ENCODE measurements at places on chromosomes 3 and 15.
A peak's percentile ranks its signal among the peaks of the same experiment; 100 is the strongest.

DNA sequence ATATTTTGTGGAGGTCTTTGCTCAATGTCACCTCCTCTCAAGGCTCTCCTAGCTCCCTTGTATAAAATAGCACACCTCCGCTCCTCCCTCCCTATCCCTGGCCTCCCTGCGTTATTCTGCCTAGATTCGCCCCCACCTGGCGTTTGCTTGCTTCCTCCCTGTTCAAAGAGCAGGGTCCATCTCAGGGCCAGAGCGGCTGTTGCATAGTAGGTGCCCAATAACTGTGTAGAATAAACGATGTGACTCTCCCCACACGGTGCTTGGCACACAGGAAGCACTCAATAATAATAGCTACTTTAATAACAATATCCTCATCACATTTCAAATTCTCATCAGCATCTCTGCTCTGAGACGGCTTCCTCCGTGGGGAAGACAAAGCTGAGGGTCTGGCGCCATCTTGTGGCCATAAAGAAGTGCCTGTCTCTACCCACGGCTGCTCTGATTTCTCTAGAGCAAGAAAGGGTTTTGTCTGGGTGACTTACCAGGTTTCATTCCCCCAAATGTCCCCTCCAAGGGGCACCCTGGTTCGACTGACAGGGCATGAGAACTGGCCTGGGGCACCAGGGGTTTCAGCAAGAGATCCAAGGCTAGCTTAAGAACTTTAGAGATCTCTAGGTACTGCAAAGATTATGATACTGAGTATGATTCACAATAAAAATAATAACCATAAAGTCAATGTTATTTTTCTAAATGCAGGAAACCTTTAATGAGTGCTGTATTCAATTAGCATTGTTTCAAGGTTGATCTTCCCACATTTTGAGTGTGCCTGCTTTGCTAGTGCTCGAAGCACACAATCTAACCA, 16.1 kb downstream of the CD276 start:
- peak; percentile 73 for DNase-seq

DNA sequence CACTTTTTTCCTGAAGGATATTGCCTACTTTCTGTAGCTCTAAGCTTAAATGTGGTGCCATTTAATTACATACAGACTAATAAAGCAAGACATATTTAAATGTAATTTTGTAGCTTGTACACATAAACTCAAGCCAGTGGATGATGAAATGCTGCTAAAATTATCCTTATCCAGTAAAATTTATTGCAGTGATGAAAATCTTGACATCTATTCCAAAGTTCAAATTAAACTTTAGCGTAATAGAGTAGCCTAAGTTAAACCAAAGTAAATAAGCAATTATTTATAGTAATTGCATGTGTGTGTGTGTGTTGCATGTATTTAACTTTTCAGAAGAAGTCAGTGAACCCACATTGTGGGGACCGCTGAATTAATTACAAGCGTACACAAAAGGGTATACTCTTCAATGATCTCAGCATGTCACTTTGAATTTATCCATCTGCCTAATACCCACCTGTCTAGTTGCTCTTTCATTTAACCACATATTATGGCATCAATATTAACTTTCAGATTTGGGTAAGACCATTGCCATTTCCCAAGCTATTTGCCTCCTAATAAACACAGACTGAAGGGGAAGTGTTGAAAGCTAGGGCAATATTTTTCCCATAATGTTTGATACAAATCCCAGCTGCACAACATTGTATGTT, 85.0 kb downstream of the MECOM start:
- no peak for DNase-seq

DNA sequence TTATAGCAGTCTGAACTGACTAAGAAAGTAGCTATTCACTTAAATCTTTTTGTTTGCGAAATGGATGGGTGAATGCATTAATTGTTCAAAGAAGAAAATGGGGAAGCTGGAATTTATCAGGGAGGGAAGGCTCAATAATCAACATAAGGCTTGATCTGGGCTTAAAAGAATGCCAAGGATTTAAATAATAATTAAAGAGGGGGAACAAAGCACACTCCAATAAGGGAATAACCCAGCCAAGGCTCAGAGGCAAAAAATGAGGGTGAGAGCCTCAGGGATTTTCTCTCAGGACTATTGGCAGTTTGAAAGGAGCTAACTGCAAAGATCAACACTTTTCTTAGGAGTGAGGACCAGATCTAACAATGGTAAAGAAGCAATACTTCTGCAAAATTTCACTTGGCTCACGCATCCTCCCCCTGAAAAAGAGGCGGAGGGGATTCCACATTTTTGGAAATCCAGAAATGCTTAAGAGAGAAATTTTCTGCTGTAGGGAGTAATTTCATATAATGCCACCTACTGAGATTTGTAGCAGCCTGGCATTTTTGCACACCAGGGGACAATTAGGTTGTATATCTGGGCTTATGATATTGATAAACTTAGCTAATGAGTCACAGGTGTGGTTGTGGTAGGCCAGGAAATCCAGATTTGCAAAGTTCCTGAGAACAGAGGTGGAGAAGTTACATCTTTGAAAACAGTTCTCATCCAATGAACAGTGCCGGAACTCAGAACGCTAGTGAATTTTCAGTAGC, 405.1 kb downstream of the TUSC7 start:
- no peak for DNase-seq

DNA sequence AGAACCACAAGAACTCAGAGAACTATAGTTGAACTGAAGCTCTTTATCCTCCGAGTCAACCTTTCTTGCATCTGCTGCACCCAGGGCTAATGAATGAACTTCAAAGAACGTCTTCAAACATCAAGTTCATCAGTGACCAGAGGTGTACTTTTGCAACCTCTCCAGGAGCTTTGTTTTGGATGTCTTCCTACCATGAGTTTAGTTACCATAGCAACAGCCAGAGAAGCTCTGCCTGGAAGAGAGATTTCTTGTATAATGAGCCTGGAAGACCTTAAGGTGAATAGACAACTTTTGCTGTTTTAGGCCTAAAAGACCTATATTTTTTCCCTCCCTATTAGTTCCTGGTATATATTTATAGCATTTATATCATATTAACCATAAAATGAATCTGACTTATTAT, 9.1 kb downstream of the ACTC1 start:
- no peak for DNase-seq

DNA sequence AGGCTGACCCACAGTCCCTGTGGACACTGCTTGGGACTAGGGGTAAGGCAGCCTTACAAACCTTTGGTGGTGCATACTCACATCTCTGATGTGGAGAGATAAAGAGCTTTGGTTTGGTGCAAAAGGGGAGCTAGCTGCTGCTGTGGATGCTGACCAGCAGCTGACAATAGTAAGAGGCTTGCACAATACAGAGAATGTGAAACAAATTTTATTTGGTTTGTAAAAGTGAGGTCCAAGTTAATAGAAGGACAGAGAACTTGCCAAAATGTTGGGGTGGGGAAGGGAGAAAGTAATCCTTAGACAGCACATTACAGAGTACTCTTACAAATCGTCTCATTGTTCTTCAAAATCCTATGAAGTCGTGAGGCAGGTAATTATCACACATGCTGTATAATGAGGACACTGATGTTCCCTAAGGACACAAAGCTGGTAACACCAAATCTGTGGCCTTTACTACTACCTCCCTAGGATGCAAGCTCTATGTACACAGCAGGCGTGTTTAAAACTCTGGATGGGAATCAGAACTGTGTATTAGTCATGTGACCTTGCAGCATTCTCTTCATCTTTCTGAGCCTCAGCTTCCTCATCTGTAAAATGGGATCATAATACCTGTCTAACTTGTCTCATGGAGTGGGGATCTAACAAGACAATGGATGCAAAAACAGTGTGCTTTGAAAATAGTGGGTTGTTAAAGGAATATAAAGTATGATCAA, 21.6 kb downstream of the ARHGAP31 start:
- DNase-seq, result no peak

- no peak for DNase-seq
Measured at GRCh38 chr3:70832089-70832833, 519.8 kb upstream of the MDFIC2 start.

GRCh38 chr15:56736308-56736707, 3.0 kb upstream of the ZNF280D start:
- DNase-seq, result no peak

- no peak for DNase-seq
Measured at GRCh38 chr3:8499181-8499611, 2.4 kb upstream of the LMCD1 start.

DNA sequence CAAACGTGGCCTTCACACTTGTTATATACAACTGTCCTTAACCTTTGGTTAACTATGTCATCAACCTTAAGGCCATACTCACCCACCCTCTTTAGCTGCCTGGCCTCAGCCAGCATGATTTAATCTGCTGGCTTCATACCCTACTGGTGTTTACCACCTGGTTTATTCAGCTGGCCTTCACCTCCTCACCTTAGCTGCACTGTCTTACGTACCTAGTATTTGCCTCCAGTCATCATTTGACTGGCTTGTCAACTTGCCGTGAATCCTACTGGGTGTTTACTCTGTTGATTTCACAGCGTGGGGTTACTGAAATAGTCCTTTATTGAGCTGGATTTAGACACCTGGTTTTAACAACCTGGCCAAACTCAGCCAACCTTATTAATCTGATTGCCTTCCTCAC, 102.8 kb downstream of the IL12A start:
- no peak for DNase-seq

GRCh38 chr3:13884851-13885703, 5.2 kb upstream of the WNT7A start:
- DNase-seq, result peak; percentile 73

DNA sequence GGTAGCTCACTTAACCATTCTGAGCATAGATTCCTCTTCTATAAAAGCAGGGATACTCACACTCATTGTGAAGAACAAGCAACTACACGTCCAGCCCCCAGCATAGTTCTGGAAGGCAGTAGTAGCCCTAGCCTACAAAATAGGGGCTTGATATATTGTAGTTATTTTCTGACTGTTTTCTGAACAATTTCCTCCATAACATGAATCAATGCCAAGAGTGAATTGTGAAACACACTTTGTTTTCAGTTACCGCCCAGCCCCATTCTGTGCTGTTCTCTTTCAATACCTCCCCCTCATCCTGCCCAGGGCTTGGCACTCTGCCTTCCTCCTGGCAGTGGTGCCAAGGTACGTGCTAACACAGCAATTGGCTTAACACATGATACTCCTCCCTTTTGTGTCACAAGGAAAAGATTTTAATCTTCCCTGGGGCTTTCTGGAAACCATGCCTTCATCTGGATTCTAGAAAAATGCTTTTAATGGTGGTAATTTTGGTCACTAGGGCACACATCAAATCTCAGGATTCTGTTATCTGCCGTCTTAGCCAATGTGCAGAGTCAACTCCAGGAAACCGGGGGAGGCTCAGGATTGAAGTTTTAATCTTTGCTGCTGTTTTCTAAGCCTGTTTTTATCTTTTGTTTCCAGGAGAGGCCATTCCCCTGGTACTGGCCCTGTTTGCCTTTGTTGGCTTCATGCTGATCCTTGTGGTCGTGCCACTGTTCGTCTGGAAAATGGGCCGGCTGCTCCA, 37.2 kb downstream of the IL20RB start:
- no peak for DNase-seq

DNA sequence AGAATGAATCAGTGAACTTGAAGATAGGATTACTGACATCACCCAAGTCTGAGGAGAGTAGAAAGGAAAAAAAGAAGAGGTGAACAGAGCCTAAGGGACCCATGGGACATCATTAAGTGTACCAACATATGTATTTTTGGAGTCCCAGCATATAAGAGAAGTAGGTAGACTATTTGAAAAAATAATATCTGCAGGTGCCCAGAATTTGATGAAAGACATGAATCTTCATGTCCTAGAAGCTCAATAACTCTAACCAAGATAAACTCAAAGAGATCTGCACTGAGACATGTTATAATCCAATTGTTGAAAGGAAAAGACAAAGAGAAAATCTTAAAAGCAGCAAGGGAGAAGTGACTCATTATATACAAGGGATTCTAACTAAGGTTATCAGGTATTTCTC, 39.0 kb downstream of the SPESP1 start:
- no peak for DNase-seq

- DNase-seq, result no peak
Measured at GRCh38 chr3:143163562-143164100, 44.1 kb downstream of the CHST2 start.

- DNase-seq, result no peak
Measured at GRCh38 chr15:33107950-33108349, 86.6 kb downstream of the FMN1 start.

DNA sequence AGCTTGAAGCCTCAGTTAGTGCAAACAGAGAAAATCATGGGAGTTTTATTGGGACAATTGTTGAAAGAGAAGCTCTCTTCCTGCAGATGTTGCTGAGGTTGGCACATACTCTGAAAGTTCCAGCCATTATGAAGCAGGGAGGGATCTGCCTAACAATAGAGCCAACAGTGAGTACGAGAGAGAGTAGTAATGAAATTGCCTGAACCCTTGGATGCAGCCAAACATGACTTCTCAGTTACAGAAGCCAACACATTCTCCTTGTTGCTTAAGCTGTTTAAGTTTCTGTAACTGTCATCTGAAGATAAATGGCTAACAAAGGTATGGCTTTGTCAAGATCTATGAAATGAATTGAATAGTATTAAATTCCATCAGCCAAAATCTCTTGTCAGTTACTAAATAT, 211.0 kb upstream of the TTC14 start:
- DNase-seq, result no peak
